ENCODE measurements at places on chromosomes 1 and 21.

DNA sequence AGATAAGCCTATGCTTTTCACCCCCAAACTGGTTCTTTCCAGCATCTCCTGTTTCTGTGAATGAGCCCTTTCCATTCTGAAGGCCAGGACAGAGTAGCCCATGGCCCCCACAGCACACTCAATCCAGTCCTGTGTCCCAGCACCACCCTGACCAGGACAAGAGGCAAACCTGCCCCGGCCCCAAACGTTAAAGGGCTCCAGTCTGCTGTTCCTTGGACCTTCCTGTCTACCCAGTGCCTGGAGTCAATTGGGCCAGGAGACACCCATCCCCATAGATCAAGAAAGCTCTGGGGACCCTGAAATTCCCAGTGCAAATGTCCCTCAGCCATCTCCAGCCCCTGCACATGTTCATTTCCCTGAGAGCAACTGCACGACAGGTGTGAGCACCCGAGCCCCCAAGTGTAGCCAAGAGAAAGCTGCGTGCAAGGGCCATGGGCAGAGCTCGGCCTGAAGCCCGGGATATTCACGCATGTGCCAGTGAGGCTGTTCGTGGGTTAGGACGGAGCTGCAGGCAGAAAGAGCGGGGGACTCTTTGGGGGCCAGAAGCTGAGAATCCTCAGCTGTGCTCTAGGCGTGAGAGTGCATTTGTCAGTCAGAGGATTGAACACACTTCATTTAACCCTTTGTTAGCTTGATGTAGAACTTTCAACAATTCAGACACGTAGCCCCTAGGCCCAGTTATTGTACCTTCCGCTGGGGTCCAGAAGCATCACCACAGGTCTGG is 4.2 kb upstream of the RIPK4 start:
- H3K27me3 ChIP-seq = peaks cover 97% of the 10 kb centered on the region
- H3K36me3 ChIP-seq = no peaks in the 10 kb centered on the region
- no peak overlapping the region for H3K4me3 ChIP-seq
- H3K4me1 ChIP-seq = peaks cover 20% of the 10 kb centered on the region
- no peak for DNase-seq

DNA sequence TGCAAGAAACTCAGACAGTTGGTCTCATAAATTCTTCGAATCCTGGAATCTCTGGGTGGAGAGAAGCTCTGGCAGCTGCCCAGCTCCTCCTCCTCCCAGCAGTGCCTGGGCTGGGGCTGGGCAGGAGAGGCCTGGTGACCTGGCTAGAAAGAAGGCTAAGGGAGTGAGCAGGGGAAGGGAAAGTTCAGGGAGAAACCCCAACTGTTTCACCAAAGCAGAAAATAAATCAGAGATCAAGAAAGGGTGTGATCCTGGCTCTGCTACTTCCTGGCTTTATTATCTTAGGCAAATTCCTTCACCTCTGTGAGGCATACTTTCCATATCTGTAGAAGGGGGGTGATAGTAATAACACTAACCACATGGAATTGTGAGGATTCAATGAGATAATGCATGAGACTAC is 8.8 kb upstream of the COL16A1 start:
- H3K4me3 ChIP-seq = no peak overlapping the region
- peaks cover 38% of the 10 kb centered on the region for H3K4me1 ChIP-seq
- H3K27me3 ChIP-seq = peaks cover 10% of the 10 kb centered on the region
- peak; percentile 87 for DNase-seq

- H3K27me3 ChIP-seq = no peaks in the 10 kb centered on the region
- no peak overlapping the region for H3K27ac ChIP-seq
- H3K4me1 ChIP-seq = peaks cover 23% of the 10 kb centered on the region
- H3K36me3 ChIP-seq = no peaks in the 10 kb centered on the region
- H3K4me3 ChIP-seq = peak overlapping the region; percentile 8
Measured at GRCh38 chr1:161082996-161083747, 6.2 kb downstream of the NECTIN4 start.

GRCh38 chr1:240254006-240254405 is 162.3 kb downstream of the FMN2 start:
- no peak for DNase-seq
- H3K4me3 ChIP-seq = no peak overlapping the region
- no peaks in the 10 kb centered on the region for H3K27me3 ChIP-seq
